ENCODE measurements at places on chromosomes 11 and 22.

DNA sequence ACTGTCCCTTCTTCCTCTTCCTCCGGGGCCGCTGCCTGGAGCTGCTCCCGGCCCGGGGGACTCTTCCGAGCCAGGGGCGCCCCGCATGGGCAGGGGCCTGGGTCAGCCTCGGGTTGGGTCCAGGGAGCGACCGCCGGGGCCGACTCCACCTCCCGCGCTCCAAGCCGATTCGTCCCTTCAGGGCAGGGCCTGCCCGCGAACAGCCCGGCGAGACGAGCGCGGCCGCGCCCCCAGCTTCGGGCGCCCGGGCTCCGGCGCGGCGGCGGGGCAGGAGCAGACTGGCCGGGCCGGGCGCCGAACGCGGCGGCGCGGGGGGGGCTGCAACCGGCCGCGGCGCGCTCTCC lies at the start of gene LARGE1:
TSS of gene LARGE1 (minus strand) at position 280 of the 344 bp plus-strand sequence.
- no peak for DNase-seq

GRCh38 chr11:7581021-7581590 lies 67.3 kb downstream of the PPFIBP2 start:
- DNase-seq: no peak

- DNase-seq: no peak
Measured at GRCh38 chr11:69575296-69576068, 65.5 kb upstream of the CCND1 start.

DNA sequence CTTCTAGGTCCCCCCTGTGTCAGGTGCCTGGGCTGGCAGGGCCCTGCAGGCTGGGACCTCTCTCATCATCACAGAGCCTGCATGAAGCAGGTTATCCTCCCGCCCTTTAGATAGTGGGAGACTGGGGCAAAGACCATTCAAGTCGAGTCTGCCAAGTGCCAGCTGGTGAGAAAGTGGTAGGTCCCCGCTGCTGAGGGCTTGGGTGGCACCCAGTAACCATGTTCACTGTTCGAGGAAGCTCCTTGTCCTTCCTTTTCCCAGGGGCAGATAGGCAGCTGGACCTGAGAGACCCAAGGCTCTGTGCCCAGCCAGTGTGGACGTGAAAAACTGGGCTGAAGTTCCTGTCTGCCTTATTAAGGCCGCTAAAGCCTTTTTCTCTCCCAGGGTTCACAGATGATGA lies 1319.8 kb downstream of the TBC1D22A start:
- no peak for DNase-seq

GRCh38 chr22:27474711-27475547 lies 326.6 kb downstream of the MN1 start:
- no peak for DNase-seq

DNA sequence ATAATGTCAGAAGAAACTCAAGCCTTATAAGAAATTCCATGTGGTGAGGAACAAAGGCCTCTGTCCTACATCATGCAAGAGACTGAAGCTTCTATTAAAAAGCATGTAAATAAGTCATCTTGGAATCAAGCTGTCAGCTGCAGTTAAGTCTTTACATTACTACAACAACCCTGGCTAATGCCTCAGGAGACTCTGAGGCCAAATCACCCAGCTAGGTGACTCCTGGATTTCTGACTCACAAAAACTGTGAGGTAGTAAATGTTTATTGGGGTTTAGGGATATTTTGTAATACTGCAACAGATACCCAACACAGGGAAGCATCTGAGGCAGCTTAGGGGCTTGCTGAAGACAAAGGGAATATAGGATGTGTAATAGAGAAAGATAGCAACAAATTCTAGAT lies 89.6 kb downstream of the C11orf87 start:
- DNase-seq: no peak

GRCh38 chr11:12914400-12914912 lies 94.7 kb upstream of the RASSF10 start:
- DNase-seq: no peak

GRCh38 chr11:17328871-17329494 lies 22.6 kb upstream of the NCR3LG1 start:
- no peak for DNase-seq

DNA sequence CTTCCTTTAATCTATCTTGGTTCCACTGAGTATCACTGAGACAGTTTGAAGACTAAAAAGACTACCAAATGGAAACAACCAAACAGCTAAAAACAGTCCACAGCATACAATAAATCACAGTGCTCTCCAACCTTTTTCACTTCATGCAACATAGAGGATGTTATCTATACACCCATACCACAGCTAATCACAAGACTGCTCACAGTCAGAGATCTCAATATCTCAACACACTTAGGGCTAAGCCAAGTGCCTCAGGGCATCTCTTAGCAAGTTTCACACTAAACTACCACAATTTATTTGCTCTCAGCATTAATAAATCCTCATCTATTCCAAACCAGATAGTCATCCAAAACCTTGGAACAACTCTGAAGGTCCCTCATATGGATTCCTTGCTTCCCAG lies 129.4 kb downstream of the SBF2 start:
- no peak for DNase-seq

DNA sequence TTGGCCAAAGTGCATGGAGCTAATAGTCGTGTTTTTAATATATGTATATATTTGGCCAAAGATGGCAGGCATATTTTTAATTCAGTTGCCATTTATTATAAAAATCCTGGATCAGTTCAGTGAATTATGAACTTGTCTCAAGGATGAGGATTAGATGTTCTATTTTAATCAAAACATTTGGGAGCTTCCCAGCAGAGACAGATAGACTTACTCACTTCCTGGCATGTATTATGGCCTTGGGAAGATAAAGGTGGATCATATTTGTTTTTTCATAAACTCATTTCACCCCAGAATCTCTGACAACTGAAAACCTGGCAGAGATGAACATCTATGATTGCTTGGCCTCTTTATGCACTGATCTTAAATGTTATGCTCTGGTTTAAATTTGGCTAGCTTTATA lies 148.8 kb downstream of the NCAM1 start:
- no peak for DNase-seq

GRCh38 chr22:31680861-31681341 lies 18.9 kb upstream of the PISD start:
- no peak for DNase-seq

DNA sequence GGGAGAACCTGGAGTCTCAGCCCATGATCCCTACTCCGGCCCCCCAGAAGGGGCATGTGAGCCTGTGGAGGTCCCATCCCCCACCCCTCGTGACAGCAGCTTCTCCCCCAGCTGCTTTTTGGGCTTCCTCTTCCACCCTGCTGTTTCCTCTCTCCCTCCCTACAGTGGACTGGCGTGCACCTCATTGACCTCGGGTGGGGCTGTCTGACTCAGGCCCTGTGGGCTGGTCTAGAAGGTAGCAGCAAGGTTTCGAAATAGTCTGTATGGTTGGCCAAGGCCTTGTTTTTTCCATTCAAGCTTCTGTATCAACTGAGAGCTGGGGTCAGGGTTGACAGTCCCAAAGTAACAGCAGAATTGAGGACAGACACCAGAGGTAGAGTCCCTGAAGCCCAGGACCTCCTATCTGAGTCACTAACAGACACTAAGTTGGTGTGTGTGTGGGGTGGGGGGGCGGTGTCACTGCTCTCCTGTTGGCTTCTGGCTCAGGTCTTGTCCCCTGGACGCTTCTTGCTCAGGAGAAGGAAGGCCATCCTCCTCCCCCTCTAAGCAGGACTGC lies 7.7 kb downstream of the SLC37A2 start:
- DNase-seq: peak; percentile 43

- DNase-seq: no peak
Measured at GRCh38 chr22:26737262-26737661, 79.9 kb downstream of the MIAT start.

GRCh38 chr22:20760084-20760483 lies 13.8 kb upstream of the SERPIND1 start:
- no peak for DNase-seq

GRCh38 chr11:104898685-104899013 lies 389 bp upstream of the CASP12 start:
- no peak for DNase-seq

GRCh38 chr11:73298233-73298632 lies 9.8 kb upstream of the ARHGEF17 start:
- no peak for DNase-seq

Measured in GM12864 (cell line).